Naive thymus-derived CD8-positive, alpha-beta T cell (primary cell): ENCODE measurements at places on chromosomes 5 and 9. TPM values are rescaled to one million over a fixed set of nuclear protein-coding genes. Genes with fewer than 3 reads are reported as not detected.

Gene HTR1A
- total RNA-seq = not detected

DNA sequence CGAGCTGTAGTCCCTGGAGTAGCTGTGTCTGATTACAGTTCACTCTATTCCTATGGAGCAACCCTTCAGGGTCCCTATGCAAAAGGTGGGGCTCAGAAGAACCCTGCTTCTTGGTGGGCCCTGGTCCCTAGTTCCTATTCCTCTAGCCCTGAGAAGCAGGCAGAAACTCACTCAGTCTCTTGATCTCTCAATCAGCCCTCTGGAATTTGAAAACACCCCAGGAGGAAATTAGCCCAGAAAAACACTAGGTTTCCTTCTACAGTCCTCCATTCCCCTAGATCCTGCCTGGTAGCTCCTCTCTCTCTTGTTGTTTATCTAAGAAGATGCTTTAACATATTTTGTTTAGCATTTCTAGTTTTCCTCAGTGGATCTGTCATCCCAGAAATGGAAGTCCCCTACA lies 7.6 kb downstream of the RGS3 start:
- H3K36me3 ChIP-seq = no peaks in the 10 kb centered on the region
- H3K4me3 ChIP-seq = no peak overlapping the region
- DNase-seq = no peak

DNA sequence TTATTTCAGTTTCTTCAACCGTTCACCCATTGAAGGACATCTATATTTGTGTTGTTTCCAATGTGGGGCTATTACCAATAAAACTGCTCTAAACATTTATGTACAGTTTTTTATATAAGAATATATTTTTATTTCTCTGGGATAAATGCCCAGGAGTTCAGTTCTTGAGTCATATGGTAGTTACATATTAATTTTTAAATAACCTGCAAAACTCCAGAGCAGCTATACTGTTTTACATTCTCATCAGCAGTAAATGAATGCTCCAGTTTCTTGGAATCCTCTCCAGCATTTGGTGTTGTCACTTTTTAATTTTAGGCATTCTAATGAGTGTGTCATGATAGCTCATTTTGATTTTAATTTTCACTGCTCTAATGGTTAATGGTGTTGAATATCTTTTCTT lies 36.2 kb downstream of the CDK7 start:
- peaks cover 3% of the 10 kb centered on the region for H3K4me1 ChIP-seq
- DNase-seq = no peak
- H3K36me3 ChIP-seq = peaks cover 7% of the 10 kb centered on the region

DNA sequence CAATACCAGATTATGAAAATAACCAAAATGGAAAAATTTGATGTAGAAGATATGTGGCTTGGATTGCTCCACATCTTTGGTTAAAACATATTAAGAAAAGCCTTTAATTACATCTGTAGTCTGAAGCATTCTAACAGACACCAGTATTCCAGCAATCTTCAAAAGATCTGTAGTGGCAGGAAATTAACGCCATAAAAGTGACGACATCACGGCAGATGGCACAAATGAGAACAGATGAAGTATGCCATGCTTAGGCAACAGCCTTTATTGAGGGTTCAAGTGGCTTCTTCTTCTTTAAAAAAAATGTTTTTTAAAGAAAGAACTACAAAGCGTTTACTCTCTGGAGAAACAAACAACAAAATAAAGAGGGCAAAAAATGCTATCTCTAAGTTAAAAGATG lies 164.2 kb downstream of the MEF2C start:
- H3K27ac ChIP-seq = no peak overlapping the region
- H3K36me3 ChIP-seq = no peaks in the 10 kb centered on the region
- H3K27me3 ChIP-seq = peaks cover 7% of the 10 kb centered on the region
- H3K4me1 ChIP-seq = no peaks in the 10 kb centered on the region
- no peak overlapping the region for H3K4me3 ChIP-seq

GRCh38 chr9:125255781-125256391 lies 5.7 kb upstream of the GAPVD1 start:
- H3K4me3 ChIP-seq = no peak overlapping the region
- no peak overlapping the region for H3K27ac ChIP-seq
- no peak for DNase-seq
- H3K27me3 ChIP-seq = no peaks in the 10 kb centered on the region
- peaks cover 3% of the 10 kb centered on the region for H3K4me1 ChIP-seq
- no peaks in the 10 kb centered on the region for H3K36me3 ChIP-seq

GRCh38 chr5:56849671-56850070 lies 34.3 kb downstream of the MAP3K1 start:
- DNase-seq = no peak
- H3K4me1 ChIP-seq = peaks cover 84% of the 10 kb centered on the region
- H3K4me3 ChIP-seq = peak overlapping the region; percentile 11
- H3K27ac ChIP-seq = no peak overlapping the region

Gene CCDC69
- total RNA-seq = 131 TPM
